Tibial artery (tissue), 4 donors: ENCODE measurements at places on chromosomes 6 and 20.

DNA sequence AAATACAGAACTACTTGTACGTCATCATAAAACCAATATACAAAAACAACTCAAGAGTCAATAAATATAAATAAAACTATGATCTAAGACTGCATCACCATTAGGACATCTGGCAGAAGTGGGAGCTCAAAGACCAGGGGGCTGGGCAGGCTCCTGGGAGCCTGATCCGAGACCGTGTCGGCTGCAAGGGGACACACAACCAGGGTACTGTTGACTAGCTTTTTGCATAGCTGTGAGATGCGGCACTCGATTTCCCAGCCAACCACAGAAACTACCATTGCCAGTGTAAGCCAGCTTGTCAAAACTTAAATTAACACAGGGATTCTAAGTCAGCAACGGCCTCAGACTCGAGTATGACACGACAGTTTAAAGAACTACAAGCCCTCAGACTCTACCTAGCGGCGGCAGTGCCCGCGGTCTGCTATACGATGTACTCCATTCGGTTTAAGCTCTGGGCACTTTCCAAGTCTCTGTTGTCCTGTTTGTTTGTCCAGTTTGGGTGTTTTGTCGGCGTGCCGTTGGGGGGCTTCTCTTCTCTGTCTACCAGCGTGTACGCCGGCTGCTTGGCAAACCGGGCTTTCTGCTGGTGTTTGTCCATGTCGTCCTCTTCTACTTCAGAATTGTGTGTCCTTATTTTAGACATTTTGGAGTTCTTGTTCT, 34.6 kb downstream of the JAG1 start:
- peak; percentile 82 for DNase-seq

GRCh38 chr6:167678102-167679101, 148.3 kb upstream of the AFDN start:
- no peak for DNase-seq

- no peak for DNase-seq
These were observed 232.0 kb upstream of the NOX3 start for GRCh38 chr6:155687645-155688044.

DNA sequence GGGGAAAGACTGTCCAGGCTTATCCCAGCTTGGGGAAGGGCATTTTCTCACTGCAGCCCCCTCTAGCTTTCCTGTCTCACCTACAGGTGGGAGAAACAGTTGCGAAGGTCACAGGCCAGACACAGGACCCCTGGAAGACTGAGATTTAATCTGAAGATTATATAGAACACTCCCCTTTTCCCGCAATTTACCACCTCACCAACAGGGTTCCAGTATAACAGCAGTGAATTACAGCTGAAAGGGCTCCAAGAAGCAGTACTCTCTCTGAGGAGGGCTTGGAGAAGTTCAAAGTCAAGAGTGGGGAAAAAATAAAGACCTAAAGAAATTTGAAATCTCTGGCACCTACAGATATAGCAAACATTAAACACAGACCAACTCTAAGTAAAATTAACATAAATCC, 111.9 kb downstream of the ANKRD60 start:
- DNase-seq = no peak

- no peak for DNase-seq
These were observed 360.4 kb downstream of the ESR1 start for GRCh38 chr6:152167641-152168603.

DNA sequence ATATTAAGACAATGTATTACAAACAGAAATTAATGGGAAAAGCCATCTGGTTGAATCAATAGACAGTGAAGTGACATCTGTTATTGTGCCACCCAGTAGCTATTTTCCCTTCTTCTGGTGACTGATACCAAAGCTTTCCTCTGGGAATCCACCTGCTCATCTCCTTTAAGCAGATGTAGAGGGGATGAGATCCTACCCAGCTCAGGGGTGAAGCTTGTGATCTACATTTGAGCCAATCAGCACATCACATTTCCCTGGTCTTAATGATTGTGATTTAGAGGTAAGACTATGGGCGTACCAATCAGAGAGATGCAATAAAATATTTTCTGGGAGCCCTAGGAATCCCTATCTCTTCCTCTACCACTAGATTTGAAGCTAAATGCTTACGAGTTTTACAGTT, 782.9 kb downstream of the PTPRT start:
- DNase-seq = no peak

DNA sequence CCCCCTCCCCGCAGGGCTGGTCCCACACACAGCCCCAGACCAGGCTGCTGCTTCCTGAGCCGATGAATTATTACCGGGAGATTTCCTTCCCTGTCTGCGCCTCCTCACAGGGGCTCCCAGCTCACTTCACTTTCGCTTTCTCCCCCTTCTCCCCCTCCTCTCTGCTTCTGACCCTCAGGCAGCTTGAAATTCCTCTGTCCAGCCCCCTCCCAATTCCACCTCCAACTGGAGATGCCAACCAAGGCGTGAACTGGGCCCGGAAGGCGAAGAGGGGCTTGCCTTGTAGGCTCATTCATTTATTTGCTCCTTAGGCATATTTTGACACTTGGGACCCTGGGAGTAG, 1.7 kb upstream of the TCF15 start:
- DNase-seq = no peak

DNA sequence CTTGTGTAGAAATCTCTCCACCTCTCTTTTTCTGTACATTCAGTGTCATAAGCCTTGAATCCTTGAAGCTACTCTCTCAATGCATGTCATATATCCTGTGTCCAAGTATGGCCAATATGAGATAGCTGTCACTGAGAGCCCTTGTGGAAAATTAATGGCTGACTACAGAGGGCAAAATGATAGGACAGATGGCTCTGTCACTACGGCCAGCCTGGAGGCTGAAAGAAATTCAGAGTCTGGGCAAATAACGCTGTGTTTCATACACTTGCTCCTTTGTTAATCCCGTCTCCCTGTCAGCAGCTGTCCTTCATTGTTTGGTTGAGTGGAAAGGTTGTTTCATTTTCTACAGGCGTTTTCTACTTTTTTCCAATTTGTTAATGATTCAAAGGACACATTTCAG, 70.4 kb upstream of the VGLL2 start:
- no peak for DNase-seq

DNA sequence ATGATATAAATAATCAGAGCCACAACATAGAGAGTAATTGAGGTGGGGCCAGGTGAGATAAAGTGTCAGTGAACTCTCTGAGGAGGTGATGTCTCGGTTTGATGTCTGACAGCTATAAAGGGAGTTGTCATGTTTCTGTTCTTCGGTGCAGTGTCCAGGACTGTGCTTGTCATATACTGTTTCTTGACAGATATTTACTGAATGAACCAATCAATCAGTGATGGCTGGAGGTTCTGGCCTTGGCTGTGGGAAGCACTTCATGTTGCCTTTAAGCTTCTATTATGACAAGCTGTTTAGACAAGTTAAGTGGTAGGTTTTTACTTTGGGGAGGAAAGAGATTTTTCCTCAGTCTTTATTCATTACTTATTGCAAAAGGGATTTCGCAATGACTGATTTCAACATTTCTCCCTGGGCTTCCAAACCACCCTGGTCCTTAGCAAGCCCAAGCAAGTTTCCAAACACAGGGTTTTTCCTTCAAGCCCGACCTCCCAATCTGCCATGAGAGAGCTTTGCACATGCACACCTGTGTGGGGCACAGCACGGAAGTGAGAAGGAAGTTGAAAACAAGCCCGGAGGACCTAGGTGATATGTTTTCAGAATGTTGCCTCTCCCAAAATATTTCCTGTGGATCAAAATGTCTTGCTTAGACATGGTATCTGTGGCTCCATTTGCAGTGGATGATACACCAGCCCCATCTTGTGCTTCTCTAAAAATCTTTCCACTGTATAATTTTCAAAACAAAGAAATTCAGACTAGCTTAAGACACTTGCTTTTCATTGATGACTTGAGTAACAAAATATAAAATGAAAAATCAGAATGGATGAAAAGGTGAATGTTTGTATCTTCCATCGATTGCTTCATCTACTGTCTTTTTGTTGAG, 567.3 kb upstream of the BTBD3 start:
- DNase-seq = peak; percentile 61

DNA sequence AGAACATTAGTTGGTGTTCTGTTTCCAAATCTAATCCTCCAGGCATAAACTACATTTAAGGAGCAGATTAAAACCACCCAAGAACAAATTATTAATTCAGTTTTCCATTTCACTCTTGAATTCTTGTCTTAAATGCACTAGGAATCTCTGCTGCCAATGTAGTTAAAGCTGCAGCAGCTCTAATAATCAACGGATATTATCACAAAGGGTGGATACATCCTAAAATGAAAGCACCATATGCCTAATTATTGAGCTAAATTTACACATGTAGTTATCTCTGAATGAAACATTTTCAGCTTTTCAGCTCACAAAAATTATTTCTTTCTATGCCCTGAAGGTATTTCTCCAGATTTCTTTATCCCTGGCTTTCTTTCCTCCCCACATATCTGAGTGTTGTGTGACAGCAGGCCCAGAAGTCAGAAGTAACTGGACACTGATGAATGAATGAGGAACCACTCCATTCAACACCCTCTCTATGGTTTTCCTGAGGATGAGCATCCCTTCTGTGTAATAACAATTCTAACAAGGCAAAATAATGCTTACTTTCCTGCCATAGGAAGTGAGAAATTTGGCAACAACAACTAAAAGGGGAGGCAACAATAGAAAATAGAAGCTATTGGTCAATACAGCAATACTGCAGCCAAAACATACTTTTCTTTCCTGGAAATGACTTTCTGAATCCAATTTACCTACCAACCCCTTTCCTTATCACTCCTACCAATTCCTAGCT, 14.9 kb downstream of the MAN1A1 start:
- DNase-seq = no peak

DNA sequence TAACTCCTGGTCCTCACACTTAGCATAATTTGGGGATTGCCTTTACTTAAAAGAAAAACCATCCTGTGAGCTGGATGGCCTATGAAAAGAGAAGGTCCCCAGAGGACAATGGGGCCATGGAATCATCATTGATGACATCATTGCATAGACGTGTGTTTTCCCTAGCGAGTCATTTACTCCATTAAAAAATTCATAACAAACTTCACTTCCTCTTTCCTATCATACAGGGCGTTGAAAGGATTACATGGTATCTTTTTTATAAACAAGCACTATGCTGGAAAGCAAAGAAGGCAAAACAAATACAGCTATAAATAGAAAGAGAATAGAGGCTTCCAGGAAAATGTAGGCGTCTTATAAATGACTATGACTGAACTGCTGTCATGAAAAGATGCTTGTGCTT, 11.3 kb upstream of the COL12A1 start:
- no peak for DNase-seq

DNA sequence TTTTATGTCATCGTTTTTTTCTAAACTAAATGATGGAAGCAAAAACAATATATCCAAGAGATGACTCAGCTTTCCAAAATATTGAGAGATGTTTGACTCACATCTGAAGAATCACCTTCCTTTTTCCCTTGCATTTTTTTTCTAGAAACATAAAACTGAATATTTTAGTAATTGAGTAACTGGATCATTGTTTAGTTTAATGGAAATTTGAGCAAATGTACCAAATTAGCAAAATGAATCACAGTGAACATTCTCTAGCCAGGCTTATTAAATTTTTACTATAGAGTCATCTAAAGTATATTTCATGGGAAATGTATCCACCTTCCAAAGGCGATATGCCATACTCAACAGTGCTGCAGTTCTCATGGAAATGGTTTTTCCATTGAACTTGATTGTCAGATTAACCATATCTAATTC, 145.5 kb downstream of the TENT5A start:
- DNase-seq = no peak

- DNase-seq = no peak
These were observed 33.2 kb downstream of the BANF2 start for GRCh38 chr20:17732907-17733521.

DNA sequence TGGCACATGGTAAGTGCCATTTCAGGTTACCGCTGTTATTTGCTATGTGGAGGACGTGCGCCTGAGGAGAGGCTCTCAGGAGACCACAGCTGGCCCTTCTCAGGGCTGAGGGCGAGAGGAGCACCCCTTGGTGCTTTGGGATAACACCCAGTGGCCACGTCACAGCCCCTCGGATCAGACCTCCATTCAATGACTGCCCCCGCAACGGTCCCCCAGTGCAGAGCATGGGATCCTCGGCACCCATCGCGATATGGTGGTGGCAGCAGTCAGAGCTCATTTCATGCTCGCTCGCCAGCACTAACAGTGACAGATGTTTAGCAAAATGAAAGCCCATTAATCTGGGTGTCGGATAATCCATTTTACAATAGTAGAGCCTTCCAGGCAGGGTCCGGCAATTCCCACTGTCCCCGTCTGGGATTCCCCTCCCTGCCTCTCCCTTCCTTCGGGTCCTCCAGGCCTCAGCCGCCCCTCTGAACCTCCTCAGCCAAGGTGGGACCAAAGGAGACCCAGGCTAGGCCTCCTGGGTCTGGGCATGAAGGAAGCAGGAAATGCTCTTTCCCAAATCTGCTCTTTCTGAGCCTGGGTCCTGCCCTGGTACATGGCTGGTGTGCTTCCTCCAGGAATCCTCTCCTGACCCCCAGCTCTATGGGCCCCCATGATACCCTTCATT, 117.1 kb downstream of the GRM4 start:
- DNase-seq = no peak

GRCh38 chr6:144013486-144013909, 5.4 kb upstream of the PLAGL1 start:
- DNase-seq = peak; percentile 57

DNA sequence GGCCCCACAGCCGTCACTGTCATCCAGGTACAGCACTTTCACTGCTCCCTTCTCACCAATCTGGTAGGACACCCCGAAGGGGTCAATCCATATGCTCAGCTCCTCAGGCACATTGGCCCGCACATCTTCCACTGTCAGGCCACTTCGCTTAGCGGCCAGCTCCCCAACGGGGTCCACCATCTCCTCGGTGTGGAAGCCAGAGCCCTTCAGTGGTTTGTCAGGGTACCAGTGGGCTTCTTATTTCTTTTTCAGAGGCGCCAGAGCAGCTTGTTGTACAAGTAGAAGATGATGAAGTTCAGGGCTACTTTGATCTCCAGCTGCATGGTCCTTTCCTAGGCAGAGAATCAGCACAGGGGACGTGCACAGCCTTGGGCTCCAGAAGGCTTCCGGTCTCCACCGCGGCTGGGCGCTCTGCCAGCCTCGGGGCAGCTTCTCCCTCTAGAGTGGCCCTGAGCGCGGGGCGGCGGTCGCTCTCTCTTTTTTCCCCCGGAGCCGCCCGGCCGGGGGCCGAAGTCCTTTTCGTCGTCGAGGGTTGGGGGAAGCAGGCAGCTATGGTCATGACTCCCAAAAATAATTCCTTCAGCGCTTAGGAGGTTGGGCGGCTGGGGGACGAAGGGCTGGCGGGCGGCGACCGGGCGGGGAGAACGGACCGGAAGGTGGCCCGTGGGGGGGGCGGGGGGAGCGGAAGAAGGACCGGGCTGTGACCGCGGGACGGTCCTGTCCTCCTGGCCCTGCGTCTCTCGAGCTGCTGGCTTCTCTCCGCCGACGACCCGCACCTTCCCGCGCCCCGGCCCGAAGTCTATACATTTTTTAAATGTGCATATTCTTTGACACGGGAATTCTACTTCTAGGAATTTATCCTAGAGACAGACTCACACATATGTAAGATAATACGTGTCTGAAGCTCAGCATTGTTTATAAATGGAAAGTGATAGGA, 6.5 kb upstream of the ZSCAN9 start:
- peak; percentile 62 for DNase-seq
